Activated T-helper 1 cell treated with anti-CD3 and anti-CD28 coated beads, Interleukin-2, amount 50 U/mL, for 16 hours (primary cell): ENCODE measurements at places on chromosomes 4 and X.
A peak's percentile ranks its signal among the peaks of the same experiment; 100 is the strongest.

DNA sequence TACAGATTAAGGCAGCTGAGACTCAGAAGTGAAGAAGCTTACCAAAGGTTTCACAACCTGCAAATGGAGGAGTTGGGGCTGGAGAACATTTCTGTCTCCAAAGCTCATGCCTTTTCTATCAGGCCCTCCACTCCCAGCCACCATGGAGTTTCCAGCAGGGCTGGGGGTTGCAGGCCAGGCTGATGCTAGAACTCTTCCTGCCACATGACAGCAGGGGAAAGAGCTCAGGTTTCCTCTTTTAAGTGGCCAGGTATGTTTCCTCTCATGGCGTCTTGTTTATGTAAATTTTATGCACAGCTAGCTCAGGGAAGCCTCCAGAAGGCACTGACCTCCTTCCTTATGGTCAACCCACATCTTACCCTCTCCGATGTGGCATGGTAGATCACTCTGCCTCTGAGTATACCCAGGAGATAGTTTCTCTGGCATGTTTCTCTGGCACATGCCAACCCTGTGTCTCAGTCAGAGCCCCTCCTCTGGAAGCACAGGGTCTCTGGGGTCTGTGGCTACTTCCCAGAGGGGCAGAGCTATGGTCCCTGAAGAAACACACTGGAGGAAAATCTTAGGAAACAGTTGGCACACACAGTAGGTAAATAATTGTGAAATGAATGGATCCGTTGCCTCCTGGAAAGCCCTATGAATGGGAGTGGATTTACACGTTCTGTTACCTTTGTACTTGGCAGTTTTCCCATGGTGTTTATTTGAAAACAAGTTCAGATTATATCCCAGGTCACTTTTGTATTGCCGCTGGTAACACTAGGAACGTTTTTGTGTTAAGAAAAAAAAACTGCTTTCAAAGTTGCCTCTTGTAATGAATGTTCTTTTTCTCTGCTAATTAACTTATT, 28.9 kb downstream of the PDK3 start:
- no peak for DNase-seq

DNA sequence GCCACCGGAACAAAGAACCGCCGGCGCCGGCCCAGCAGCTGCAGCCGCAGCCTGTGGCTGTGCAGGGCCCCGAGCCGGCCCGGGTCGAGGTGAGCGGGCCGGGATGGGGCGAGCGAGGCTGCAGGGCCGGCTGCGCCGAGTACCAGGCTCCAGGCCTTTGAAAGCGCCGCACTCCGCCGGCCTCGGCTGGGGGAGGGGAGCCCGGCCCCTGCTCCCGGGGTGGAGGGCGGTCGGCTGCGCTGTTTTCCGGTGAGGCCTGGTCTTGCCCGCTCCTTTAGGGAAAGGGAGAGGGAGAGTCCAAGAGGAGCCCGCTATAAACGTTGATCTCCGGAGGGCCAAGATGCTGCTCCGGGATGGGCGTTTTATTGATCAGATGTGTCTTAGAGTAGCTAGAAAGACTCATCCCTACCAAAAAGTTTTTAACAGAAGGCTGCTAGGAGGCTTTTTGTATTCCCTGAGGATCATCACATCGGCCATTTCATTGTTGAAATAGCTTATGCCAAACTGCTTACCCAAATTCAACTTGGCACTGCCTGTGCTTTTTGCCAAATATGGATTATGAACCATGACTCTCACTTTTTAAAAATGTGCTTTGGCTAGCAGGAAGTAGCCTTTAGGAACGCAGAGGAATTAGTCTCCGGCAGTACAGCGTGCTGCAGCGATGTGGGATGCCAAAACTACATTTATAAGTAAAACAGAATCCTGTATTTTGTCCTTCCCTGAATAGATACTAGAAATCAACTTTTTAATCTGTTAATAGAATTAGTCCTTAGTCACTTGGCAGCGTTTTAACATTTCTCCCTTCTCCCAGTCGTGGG, 760 bp downstream of the TMEM165 start:
- peak; percentile 5 for DNase-seq

DNA sequence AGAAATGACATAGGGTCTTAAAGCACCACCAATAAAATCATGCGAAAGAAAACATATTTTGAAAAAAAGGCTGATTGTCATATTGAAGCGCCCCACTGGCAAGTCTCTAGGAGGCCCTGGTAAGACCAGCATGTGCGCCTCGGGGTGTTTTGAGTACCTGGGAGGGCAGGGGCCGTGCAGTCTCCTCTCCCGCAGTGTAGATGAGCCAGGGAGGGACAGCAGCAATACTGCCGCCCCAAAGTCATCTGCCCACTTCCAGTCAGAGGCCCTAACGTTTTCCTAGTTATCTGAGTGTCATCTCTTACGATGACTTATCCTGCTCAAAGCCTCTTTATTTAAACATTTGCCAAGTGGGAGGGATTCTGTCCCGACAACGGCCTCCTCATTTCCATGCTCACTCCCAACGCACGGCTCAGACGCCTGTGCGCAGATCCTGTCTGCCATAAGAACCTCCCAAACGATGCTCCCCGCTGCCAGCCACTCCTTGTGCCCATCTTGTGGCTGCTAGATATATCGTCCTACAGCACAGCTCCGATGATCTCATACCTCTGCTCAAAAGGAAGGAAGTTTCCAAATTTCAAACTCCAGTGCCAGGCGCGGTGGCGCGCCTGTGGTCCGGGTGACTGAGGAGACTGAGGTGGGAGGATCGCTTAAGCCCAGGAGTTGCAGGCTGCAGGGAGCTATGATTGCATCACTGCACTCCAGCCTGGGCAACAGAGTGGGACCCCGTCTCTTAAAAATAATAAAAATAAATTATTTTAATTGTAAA, 17.2 kb upstream of the SCRG1 start:
- DNase-seq: no peak

GRCh38 chr4:93066749-93067148, 761.8 kb upstream of the ATOH1 start:
- no peak for DNase-seq

- no peak for DNase-seq
These were observed 414.2 kb upstream of the DIPK2B start for GRCh38 chrX:45614853-45615252.

DNA sequence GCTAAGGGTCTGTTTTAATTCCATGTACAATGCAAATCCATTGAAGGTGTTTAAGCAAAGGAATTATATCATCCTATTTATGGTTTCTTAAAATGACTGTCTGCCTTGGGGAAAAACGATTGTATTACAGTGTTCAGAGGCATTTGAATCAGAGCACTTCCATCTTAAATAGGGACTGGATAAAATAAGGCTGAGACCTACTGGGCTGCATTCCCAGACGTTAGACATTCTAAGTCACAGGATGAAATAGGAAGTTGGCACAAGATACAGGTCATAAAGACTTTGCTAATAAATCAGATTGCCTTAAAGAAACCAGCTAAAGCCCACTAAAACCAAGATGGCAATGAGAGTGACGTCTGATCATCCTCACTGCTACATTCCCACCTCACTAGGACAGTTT, 1167.2 kb upstream of the PABPC4L start:
- no peak for DNase-seq

- no peak for DNase-seq
These were observed 547 bp downstream of the GUCY1A1 start for GRCh38 chr4:155667222-155667567.

DNA sequence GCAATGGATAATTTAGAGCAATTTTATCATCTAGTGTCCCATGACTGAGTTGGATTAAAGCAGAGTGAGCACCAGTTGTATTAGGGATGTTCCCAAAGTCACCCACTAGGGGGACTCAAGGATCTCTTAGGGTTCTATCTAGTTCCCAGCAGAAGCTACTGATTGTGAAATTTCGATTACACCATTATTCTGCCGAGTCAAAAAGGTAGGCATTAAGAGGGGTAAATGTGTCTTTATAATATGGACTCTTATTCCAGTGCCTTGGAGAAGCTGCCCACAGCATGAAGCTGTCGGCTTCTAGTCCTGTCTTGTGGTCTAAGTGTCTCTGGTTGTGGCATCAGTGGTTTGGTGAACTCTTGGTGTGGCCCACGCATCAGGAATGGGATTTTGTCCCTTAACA, 53.3 kb downstream of the RGS12 start:
- no peak for DNase-seq

- no peak for DNase-seq
These were observed 1.0 kb upstream of the PDGFRA start for GRCh38 chr4:54228056-54228527.

DNA sequence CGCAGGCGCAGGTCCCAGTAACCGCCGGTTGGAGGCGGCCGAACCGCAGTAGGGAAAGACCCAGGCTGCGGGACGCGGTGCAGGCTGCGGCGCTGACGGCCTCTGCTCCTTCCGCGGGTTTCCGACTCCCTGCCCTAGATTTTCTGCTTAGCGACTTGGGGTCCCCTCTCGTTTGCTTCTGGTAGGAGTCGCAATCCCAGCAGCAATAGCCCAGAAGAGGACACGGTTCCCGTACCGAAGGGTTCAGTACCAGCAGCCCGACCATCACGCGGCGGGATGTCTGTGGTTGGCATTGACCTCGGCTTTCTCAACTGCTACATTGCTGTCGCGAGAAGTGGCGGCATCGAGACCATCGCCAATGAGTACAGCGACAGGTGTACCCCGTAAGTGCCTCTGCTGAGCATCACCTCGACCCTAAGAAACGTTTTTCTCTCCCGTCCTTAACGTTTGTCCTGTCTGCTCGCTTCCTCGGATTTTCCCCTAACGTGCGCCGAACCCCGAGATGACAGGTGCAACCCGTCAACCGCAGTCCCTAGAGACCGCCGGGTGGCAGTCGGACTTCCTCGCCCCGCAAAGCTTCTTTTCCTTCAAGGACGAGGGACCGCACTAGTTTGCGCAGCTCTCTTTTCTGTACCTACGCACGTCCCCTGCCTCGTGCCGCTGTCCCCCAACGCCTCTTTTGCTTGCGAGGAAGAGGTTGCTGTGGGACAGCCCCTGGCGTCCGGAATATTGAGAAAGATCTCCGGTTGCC, at the start of gene HSPA4L:
Gene HSPA4L, plus strand, starts transcription at position 48 of the 751 bp plus-strand sequence. Its CDS starts 229 bp downstream, at position 277.
- DNase-seq: peak; percentile 17

GRCh38 chrX:497186-498014, 110.7 kb upstream of the PPP2R3B start:
- DNase-seq: no peak

GRCh38 chr4:7816771-7817170, 122.9 kb downstream of the AFAP1 start:
- DNase-seq: no peak
